ENCODE measurements at places on chromosomes 12 and 14.

GRCh38 chr12:123934829-123935228 lies 37.8 kb downstream of the CCDC92 start:
- no peak for DNase-seq

- no peak for DNase-seq
Measured at GRCh38 chr14:53836551-53836950, 120.1 kb downstream of the BMP4 start.

- peak; percentile 5 for DNase-seq
Measured at GRCh38 chr12:80598004-80598606, 109.3 kb upstream of the MYF6 start.

DNA sequence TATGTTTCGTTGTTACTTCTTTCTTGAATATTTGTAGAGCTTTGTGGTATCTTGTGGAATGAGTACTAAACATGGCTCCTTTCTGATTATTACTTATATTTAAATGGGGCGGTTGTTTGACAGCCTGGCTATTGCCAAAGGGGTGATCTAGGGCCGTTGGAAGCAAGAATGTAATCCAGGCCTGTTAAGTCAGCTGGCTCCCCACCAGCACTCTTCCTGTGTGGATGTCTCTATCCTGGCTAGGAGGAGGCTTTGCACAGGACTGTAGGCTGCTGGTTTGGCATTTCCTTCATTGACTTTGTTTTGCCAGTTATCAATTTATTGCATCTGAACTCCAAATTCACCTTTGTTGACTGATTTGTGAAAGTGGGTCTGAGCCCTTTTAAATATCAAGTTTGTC lies 5.6 kb downstream of the FAM234B start:
- no peak for DNase-seq

GRCh38 chr12:88553941-88554658 lies 26.2 kb downstream of the KITLG start:
- DNase-seq = peak; percentile 68

DNA sequence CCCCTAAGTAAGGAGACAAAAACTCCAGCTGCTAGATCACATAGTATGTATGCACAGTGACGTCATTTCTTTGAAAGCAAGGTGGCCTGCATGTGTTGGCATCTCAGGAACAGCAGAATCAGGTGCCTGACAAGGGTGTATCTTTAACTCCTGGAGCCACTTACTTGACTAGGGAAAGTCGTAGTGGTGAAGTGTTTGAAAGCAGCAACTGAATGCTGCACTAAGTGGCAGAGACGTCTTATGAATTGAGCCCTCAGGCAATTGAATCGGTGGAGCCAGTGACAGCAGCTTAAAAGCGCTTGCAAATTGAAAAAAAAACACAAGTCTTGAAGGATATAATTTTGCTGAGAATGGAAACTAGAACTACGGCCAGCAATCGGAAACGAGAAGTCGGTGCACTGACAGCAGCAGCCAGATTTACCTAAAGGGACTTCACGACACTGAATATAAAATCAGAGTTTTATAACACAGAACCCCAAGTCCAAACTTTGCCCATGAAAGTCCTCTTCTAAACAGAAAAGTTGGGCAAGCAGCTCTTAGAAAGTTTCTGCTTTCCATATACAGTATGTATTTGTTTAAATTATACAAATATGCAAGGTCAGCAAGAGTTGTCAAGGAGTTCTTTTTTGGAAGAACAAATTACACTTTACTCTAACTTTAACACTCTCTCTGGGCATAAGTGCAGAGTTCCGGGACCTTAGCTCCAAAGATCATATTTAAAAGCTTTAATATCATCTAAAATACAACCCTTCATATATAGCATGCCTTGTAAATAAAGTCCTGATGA lies 1.1 kb downstream of the IGF1 start:
- DNase-seq = no peak
